ENCODE measurements at places on chromosomes 12 and 14. TPM values are rescaled to one million over a fixed set of nuclear protein-coding genes. Genes with fewer than 3 reads are reported as not detected.

GRCh38 chr14:79658221-79658620, 553.1 kb downstream of the DIO2 start:
- no peaks in the 10 kb centered on the region for H3K4me1 ChIP-seq
- no peak overlapping the region for H3K4me3 ChIP-seq
- no peaks in the 10 kb centered on the region for H3K27me3 ChIP-seq

MDGA2 gene
- 1.2 TPM for total RNA-seq

GLT8D2 gene
- total RNA-seq = 8.5 TPM

KLRC2 gene
- not detected for total RNA-seq

- no peak within 1 kb of the TSS for H3K27ac ChIP-seq
- H3K4me1 ChIP-seq = peaks cover 16% of the 10 kb centered on the region
- peak within 1 kb of the TSS; percentile 64 for H3K4me3 ChIP-seq
These were observed at the start of gene DDN for GRCh38 chr12:48999371-49000131. TSS of gene DDN (minus strand) at chr12:48999375. CDS start at chr12:48999287, 88 bp downstream.

GRCh38 chr12:131959116-131959515, 9.4 kb downstream of the EP400 start:
- H3K36me3 ChIP-seq = peaks cover 5% of the 10 kb centered on the region
- no peaks in the 10 kb centered on the region for H3K4me1 ChIP-seq
- no peak overlapping the region for H3K4me3 ChIP-seq
- H3K27me3 ChIP-seq = no peaks in the 10 kb centered on the region

DNA sequence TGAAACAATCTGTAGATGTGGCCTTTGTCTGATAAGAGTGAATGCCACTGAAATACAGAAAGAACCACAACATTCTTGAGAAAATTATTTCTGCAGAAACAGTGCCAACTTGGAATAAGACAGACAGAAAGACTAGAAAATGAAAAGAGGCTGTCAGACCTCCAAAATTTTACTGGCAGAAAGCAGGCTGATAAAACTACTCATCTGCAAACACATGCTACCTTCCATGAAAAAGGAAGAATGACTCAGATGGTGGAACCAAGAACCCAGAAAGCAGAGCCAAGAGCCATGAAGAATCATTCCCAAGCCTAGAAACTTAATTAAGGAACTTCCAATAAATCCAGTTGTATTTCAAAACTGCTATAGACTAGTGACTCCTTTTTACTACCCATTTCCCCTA, 31.9 kb upstream of the OSBPL8 start:
- no peaks in the 10 kb centered on the region for H3K36me3 ChIP-seq
- no peaks in the 10 kb centered on the region for H3K4me1 ChIP-seq
- no peak for DNase-seq
- H3K27ac ChIP-seq = no peak overlapping the region

- peak; percentile 61 for DNase-seq
- H3K4me3 ChIP-seq = no peak overlapping the region
- H3K27me3 ChIP-seq = no peaks in the 10 kb centered on the region
These were observed 44.0 kb downstream of the LRRC74A start for GRCh38 chr14:76870166-76870565.

CLEC2A gene
- total RNA-seq = not detected

- H3K4me1 ChIP-seq = no peaks in the 10 kb centered on the region
- no peak overlapping the region for H3K27ac ChIP-seq
- H3K4me3 ChIP-seq = no peak overlapping the region
- DNase-seq = peak; percentile 2
- H3K36me3 ChIP-seq = no peaks in the 10 kb centered on the region
These were observed 44.7 kb upstream of the KCNJ8 start for GRCh38 chr12:21819236-21819635.

GRCh38 chr14:22579236-22579635, 9.8 kb downstream of the DAD1 start:
- H3K4me3 ChIP-seq = no peak overlapping the region
- peaks cover 4% of the 10 kb centered on the region for H3K36me3 ChIP-seq
- no peaks in the 10 kb centered on the region for H3K27me3 ChIP-seq

- no peaks in the 10 kb centered on the region for H3K36me3 ChIP-seq
- H3K4me3 ChIP-seq = no peak overlapping the region
- peaks cover 31% of the 10 kb centered on the region for H3K27me3 ChIP-seq
- no peak for DNase-seq
- H3K27ac ChIP-seq = no peak overlapping the region
These were observed 8.3 kb downstream of the LAG3 start for GRCh38 chr12:6780573-6780972.

GRCh38 chr12:81727391-81727790, 31.8 kb downstream of the PPFIA2 start:
- peak; percentile 20 for DNase-seq
- no peak overlapping the region for H3K27ac ChIP-seq
- H3K36me3 ChIP-seq = no peaks in the 10 kb centered on the region
- H3K4me3 ChIP-seq = no peak overlapping the region

DNA sequence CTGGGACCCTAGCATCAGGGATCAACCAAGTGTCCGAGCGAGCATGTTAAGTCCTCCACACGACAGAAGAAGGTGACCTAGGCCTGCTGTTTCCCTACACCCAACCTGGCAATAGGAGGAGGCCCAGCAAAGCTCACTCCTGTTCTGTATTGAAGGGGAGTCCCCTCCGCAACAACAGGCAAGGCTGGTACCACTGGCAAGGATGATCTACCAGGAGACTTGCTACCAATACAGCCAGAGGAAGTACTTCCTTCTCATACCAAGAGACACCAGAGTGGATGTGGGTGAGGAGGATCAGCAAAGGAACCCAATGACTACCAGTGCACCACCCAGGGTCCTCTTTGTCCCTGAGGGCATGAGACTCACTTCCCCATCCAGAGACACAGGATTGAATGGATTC, 4.9 kb downstream of the KLRC1 start:
- H3K4me3 ChIP-seq = no peak overlapping the region
- no peaks in the 10 kb centered on the region for H3K27me3 ChIP-seq
- DNase-seq = no peak
- no peak overlapping the region for H3K27ac ChIP-seq

SLC25A21 gene
- 12.1 TPM for total RNA-seq

DNA sequence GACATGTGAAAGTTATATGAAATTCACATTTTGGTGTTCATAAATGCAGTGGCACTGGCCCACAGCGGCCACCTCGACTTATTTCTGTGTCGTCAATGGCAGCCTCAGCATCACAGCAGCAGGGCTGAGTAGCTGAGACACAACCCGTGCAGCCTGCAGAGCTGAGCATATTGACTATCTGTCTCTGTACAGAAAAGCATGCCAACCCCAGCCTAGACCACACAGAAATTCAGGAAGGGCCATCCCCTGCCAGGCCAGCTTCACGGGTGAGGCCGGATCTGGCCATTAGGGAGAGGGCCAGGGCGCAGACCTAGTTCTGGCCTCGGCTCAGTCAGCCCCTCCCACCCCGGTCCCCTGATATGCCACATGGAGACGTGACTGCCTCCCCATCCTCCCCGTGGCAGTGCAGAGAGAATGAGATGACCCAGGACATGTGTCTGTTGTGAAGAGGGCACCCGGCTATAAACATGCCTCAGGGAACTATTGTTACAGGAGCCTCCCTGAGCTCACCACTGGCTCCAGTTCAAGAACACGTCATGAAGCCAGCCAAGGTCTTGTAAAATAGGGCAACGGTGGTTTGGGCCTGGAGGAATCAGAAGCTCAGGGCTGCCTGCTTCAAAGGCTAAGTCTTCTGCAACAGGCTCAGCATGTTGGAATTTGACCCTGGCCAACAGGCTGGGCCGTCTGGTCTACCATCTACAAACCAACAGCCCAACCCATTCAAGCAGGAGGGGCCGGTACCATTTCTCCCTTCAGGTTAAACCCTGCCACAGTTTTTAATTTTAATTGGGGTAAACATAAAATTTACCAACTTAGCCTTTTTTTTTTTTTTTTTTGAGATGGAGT, 25.5 kb downstream of the SCARB1 start:
- 0 out of 2 replicates have a peak overlapping the region, but pooled peaks have one; percentile 63 for H3K27ac ChIP-seq
- H3K27me3 ChIP-seq = no peaks in the 10 kb centered on the region
- no peak overlapping the region for H3K4me3 ChIP-seq
- peaks cover 17% of the 10 kb centered on the region for H3K4me1 ChIP-seq

DNA sequence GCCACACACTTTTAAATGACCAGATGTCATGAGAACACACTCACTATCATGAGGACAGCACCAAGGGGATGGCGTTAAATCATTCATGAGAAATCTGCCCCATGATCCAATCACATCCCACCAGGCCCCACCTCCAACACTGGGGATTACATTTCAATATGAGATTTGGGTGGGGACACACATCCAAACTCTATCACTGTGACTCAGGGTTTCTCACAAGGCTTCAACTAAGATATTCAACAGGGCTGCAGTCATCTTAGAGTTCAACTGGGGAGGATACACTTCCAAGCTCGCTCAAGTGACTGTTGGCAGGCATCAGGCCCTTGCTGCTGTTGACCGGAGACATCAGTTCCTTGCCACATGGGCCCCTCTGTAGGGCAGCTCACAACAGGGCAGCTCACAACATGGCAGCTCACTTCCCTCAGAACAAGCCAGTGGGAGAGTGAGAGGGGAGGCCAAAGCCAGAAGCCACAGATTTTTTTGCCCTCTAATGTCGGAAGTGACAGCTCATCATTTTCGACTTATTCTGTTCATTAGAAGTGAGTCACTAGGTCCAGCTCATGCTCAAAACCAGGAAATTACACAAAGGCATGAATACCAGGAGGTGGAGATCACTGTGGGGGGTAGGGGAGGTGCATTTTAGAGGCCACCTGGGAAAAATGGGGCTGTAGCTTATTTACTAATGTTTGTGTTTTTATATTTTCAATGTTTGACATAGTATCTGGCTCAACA, 50.8 kb upstream of the PTHLH start:
- H3K27me3 ChIP-seq = no peaks in the 10 kb centered on the region
- DNase-seq = no peak
- H3K4me3 ChIP-seq = no peak overlapping the region

GRCh38 chr14:58663494-58664111, 25.8 kb downstream of the DACT1 start:
- H3K27ac ChIP-seq = no peak overlapping the region
- no peaks in the 10 kb centered on the region for H3K4me1 ChIP-seq
- H3K4me3 ChIP-seq = no peak overlapping the region
- no peaks in the 10 kb centered on the region for H3K36me3 ChIP-seq
- H3K27me3 ChIP-seq = no peaks in the 10 kb centered on the region
- DNase-seq = peak; percentile 38

DNA sequence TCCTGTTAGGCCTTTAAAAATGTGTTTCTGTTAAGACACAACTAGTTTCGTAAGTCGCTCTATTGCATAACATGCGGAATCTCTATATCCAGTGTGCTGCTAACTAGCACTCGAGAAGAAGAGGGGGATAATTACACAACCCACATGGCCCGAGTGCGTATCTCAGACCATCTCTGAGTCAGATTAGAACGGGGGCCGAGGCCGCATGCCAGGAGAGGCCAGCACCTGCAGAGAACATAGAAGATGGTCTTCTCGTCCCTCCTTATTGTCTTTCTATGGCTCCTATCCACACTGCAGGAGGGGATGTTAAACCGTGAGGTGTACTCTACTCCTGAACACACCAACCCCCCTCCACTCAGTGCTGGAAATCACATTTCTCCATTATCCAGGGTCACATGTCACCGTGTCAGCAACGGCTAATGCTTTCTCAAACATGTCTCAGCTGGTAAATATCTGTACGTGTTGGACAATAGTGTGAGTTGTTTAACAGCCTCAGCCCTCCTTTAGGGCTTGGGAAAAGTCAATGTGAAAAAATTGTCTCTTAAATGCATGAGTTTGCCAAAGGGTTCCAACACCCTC, 56.3 kb downstream of the CCDC88C start:
- no peak overlapping the region for H3K27ac ChIP-seq
- no peaks in the 10 kb centered on the region for H3K27me3 ChIP-seq
- H3K4me3 ChIP-seq = no peak overlapping the region
- no peaks in the 10 kb centered on the region for H3K36me3 ChIP-seq
- DNase-seq = no peak

PRKAB1 gene
- total RNA-seq = 31.0 TPM

MMP19 gene
- total RNA-seq = 0.08 TPM

GRCh38 chr12:115962216-115962615, 315.3 kb downstream of the MED13L start:
- DNase-seq = no peak
- peaks cover 7% of the 10 kb centered on the region for H3K36me3 ChIP-seq
- H3K27ac ChIP-seq = no peak overlapping the region
- H3K27me3 ChIP-seq = no peaks in the 10 kb centered on the region
- H3K4me3 ChIP-seq = no peak overlapping the region

DNA sequence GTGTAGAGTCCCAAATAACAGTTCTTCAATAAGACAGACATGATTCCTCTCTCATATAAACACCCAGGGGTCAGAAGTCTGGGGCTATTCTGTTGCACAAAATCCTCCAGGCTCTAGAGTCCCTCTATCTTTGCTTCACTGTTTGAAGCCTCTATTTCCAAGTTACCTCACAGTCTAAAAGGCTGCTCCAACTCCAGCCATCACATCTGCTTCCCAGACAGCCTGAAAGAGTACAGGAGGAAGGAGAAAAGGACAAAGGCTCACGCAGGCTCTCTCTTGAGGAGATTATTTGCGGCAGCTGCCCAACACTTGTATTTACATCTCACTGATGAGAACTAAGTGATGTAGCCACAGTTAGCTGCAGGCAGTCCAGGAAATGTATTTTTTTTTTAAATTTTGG, 6.4 kb downstream of the PAPLN start:
- H3K4me1 ChIP-seq = peaks cover 25% of the 10 kb centered on the region
- H3K27ac ChIP-seq = no peak overlapping the region
- no peaks in the 10 kb centered on the region for H3K36me3 ChIP-seq
- no peak overlapping the region for H3K4me3 ChIP-seq

DNA sequence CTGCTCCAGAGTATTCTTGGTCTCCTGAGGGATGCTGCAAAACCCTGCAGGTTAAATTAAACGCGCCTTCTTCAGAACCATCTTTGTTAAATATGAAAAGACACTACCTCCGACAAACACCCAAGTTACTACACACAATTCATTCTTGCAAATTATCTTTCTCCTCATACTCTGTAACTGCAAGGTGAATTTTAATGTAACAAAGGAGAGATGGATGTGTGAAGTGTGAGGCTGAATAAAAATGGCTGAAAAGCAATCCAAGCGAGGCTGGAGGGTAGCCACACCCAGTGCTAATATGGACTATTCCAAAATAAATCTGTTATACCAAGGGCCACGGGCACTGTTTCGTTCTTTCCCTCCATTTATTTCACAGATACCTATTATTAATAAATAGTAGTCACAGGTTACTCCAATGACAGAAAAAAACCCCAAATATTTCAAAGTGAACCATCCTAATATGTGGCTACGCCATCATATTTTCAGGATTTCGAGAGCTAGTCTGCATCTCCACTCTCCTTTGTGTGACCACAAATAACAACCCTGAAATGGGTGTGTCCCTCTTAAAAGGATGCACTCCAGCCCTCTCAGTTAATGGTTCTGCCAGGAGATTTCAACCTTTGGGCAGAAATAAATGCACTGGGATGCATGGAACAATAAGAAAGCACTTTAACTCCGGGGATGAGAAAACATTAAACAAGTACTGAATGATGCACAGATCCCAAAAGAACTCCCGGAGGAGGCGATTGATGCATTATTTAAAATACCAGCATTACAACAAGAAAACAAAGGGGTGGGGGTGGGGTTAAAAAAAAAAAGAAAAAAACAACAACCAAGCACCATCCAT, 53.1 kb upstream of the CCDC175 start:
- H3K27me3 ChIP-seq = peaks cover 11% of the 10 kb centered on the region
- H3K36me3 ChIP-seq = no peaks in the 10 kb centered on the region
- H3K27ac ChIP-seq = no peak overlapping the region
- DNase-seq = peak; percentile 24
